Activated CD4-positive, CD25-positive, alpha-beta regulatory T cell treated with anti-CD3 and anti-CD28 coated beads, Interleukin-2, amount 50 U/mL, for 16 hours (primary cell): ENCODE measurements at places on chromosomes 11 and 22.

DNA sequence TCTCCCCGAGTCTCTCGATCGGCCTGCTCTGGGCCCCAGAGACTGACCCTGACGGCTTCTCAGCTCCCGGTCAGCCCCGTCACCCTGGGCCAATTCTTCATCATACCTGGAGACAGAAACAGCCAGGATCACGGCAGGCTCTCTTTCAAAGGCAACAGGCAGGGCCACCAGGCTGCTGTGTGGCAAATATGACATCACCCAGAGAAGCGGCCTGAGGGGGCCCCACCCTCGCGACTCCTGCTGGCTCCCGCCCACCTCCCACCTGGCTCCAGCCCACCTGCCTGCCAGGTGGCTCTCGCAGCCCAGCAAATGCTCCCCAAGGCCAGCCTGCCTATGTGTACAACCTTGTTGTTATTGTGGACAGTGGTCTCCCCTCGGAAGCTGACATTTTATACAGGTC is 24.9 kb upstream of the PACSIN2 start:
- DNase-seq, result no peak

DNA sequence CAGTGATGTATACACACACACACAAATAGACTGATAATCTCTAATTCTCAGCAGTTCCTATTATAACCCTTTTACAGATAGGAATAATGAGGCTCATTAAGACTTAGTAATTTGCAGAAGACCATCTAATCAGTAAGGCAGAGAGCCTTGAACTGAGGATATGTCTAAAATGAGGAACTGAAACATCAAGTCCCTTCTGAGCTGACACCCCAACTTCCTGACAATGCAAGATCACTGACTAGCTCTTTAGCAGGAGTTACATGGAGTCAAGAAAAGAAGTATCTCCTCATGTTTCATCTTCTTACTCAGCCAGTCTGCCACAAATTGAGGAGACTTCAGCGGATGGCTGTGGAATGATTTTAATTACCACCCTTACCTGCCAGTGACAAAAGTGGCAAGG is 193.0 kb downstream of the MSANTD4 start:
- DNase-seq, result no peak

DNA sequence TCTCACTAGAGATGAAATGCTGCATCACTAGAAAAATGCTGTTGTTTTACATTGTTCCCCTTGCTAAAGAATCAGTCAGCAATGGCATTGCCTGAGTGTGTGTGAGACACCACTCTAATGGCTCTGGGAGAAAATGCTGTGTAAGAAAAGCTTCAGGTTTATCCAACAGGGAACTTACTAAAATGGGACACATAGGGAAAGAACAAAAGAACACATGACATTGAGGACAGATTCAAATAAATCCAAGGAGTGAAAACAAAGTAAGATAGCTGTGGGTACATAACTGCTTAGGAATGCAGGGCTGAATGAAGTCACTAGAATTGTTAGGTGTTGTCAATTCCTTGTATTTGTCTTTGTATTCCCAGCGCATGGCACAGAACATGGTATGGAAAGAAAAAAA is 24.2 kb downstream of the BLID start:
- DNase-seq, result no peak

DNA sequence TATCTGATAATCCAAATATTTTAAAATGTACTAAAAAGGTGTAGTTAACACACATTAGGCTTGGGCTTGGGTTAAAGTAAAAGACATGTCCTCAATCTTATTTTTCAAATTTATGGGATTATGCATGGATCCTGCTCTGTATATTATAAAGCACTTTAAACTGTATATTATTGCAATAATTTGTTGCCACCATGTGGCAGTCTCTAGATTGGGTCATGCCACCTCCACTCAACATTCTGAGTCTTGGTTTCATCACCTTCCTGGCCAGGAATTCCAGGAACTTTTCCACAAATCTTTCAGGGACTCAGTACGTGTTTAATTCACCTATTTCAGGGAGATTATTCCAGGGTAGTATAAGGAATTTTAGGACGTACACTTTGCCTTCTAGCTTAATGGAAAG is 695.5 kb downstream of the FAM181B start:
- no peak for DNase-seq
